Neural progenitor cell (in vitro differentiated cells): ENCODE measurements at places on chromosomes 16 and 17.

GRCh38 chr17:58399974-58400373, 17.4 kb downstream of the RNF43 start:
- no peak for DNase-seq
- peaks cover 26% of the 10 kb centered on the region for H3K4me1 ChIP-seq
- H3K27me3 ChIP-seq = peaks cover 5% of the 10 kb centered on the region
- H3K27ac ChIP-seq = no peak overlapping the region
- H3K36me3 ChIP-seq = no peaks in the 10 kb centered on the region

GRCh38 chr17:71828182-71828596, 292.6 kb upstream of the SOX9 start:
- H3K36me3 ChIP-seq = no peaks in the 10 kb centered on the region
- peak overlapping the region; percentile 54 for H3K27ac ChIP-seq
- peak; percentile 96 for DNase-seq
- H3K4me3 ChIP-seq = peak overlapping the region; percentile 9
- H3K4me1 ChIP-seq = peaks cover 71% of the 10 kb centered on the region

DNA sequence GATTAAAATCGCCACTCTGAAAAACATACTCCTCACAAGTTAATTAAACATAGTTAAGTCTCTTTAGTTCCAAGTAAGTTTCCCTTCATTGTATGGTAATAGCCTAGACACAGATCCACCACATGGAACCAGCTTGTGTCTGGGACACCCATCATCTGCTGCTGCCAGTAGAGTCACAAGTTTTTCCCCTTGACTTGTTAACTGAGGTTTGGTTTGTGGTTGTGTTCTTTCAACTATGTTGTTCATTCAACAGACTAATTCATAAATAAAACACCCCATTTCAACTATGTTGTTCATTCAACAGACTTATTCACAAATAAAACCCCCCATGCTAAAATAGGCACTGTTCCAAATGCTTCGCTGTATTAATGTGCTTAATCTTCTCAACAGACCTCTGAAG, 24.4 kb downstream of the YWHAE start:
- DNase-seq = no peak
- no peaks in the 10 kb centered on the region for H3K27me3 ChIP-seq
- H3K4me1 ChIP-seq = no peaks in the 10 kb centered on the region
- H3K4me3 ChIP-seq = no peak overlapping the region

DNA sequence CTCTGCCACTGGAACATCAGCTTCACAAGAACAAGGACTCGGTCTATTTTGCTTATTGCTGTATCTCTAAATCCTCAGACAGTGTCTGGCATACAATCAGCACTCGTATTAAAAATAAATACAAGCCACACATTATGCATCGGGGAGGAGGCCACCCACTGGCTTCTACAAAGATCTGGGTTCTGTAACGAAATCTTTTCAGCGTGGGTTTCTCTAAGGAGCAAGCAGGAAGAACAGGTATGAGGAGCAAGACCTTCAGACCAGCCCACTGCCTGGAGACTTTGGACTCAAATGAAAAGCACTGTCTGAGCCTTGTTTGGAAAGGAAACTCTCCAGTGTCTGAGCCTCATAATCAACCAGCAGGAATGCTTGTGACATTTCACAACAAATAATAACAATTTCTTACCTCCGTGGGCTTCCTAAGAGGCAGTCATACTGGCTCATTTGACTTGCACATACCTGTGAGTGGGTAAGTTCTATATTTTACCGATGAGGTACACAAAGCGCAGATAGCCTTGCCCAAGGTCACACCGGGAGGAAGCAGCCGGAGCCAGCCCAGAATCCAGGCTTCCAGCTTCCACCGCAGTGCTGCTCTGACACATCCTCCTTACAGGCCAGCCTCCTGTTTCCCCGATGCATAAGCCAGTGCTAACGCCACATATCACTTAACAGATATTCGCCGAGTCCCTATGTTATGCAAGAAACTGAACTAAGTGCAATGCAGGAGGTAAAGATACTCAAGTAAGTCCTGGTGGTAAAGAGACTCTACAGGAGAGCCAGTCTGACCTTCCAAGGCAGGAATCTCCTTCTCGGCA, 118.6 kb upstream of the TNRC6C start:
- no peaks in the 10 kb centered on the region for H3K27me3 ChIP-seq
- H3K36me3 ChIP-seq = no peaks in the 10 kb centered on the region
- H3K27ac ChIP-seq = no peak overlapping the region
- H3K4me1 ChIP-seq = no peaks in the 10 kb centered on the region
- no peak for DNase-seq
- no peak overlapping the region for H3K4me3 ChIP-seq

GRCh38 chr16:86075839-86076440, 177.0 kb downstream of the IRF8 start:
- no peak for DNase-seq
- H3K27me3 ChIP-seq = peaks cover 34% of the 10 kb centered on the region
- no peaks in the 10 kb centered on the region for H3K36me3 ChIP-seq
- peaks cover 19% of the 10 kb centered on the region for H3K4me1 ChIP-seq
- H3K4me3 ChIP-seq = no peak overlapping the region
- H3K27ac ChIP-seq = no peak overlapping the region

DNA sequence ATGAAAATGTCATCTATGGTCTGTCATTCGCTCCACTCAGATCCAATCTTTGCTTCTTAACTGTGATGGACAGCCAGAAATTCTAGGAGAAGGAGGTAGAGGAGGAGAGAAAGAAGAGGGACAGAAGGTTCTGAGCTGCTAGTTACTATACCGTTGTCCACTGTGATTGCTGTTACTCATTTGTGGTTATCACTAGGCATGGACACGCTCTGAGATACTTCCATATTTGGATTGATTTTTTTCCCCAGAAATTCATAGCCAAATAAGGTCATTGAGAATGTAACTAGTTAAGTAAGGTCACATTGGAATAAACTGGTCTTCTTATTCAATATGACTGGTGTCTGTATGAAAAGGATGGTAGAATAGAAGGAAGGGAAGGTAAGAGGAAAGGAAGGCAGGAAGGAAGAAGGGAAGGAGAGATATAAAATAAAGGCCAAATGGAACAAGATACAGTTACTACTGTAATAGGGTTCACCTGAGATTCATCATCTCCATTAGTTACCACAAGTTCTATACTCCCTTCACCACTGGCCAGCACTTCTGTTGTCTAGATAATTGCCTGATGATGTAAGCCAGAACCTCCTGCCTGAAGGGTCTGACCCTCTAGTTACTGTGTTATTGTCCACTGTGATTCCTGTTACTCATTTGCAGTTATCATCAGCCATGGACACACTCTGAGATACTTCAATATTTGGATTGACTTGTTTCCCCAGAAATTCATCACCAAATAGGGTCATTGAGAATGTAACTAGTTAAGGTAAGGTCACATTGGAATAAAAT, 2.9 kb downstream of the KRTAP9-7 start:
- H3K27me3 ChIP-seq = no peaks in the 10 kb centered on the region
- DNase-seq = no peak
- H3K27ac ChIP-seq = no peak overlapping the region
- H3K4me1 ChIP-seq = no peaks in the 10 kb centered on the region

DNA sequence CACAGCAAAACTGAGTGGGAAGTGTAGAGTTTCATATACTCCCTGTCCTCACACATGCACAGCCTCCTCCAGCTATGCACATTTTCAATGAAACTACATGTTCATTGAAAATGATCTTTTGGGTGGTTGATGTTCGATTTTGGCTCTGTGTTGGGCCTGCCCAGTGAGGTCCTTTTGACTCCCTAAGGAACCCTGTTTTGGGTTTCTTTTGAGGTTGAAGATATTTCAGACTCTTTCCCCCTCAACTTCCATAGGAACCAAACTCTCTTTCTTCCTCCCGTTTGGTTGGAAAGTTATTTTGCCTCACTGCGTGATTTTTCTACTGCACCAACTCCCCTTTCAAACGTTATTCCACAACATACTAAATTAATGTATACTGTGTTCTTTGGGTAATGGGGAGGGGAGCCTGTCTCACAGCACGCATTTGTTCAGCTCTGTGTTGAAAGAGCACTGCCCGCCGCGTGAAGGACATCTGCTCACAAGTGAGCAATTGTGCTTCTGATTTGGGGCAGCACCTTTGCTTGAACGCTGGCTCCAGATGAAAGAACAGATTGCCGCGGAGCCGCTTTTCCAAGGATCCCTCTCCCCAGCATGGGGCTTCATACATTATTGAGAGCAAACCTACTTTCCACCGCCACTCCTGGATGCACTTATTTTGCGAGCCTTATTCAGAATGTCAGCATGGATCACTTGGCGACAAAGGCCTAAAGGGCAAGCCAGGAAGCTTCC, 385.9 kb downstream of the WWOX start:
- H3K27ac ChIP-seq = no peak overlapping the region
- H3K4me3 ChIP-seq = no peak overlapping the region

GRCh38 chr17:49516180-49516579, 21.1 kb downstream of the NGFR start:
- H3K4me3 ChIP-seq = no peak overlapping the region
- no peak for DNase-seq
- H3K27ac ChIP-seq = no peak overlapping the region
- H3K27me3 ChIP-seq = no peaks in the 10 kb centered on the region

DNA sequence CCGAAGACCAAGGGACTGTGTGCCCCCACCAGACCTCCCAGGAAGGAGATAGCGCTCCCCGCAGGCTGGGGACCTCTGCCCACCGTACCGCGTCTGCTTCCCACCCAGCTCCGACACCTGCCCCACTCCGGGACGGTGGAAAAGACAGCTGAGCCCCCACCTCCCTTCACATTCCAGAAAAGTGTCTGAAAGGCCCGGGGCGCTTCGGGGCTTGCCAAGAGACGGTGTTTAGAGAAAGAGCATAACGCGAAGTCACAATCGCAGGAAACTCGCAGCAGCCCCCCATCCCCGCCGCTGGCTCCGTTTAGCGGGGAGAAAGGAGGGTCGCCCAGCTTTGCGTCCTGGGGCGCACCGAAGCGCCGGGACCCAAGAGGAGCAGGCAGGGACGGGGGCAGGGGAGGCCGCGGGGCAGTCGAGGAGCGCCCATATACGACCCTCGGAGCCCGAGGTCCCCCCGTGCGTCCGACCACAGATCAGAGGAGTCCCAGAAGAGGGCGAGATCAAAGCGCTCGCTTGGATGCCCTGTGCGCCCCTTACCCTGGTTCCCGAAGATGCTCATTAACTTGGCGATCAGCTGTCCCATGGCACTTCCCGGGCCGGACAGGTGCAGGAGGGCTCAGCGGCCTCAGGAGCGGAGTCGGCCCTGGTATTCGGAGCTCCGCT, 652 bp downstream of the ARL5C start:
- peak overlapping the region; percentile 61 for H3K4me3 ChIP-seq
- H3K27ac ChIP-seq = no peak overlapping the region
- no peaks in the 10 kb centered on the region for H3K36me3 ChIP-seq
- peak; percentile 22 for DNase-seq
- no peaks in the 10 kb centered on the region for H3K4me1 ChIP-seq
- H3K27me3 ChIP-seq = peaks cover 42% of the 10 kb centered on the region

GRCh38 chr16:117379-118365, 20.8 kb downstream of the NPRL3 start:
- no peaks in the 10 kb centered on the region for H3K36me3 ChIP-seq
- H3K4me1 ChIP-seq = no peaks in the 10 kb centered on the region
- no peak overlapping the region for H3K27ac ChIP-seq
- DNase-seq = peak; percentile 80

- H3K4me1 ChIP-seq = peaks cover 10% of the 10 kb centered on the region
- H3K36me3 ChIP-seq = no peaks in the 10 kb centered on the region
- H3K27me3 ChIP-seq = no peaks in the 10 kb centered on the region
- peak; percentile 78 for DNase-seq
- H3K4me3 ChIP-seq = no peak overlapping the region
Observed at GRCh38 chr17:72602517-72603419, 481.9 kb downstream of the SOX9 start.

GRCh38 chr16:68659412-68660358, 14.6 kb downstream of the CDH3 start:
- H3K36me3 ChIP-seq = no peaks in the 10 kb centered on the region
- peaks cover 19% of the 10 kb centered on the region for H3K4me1 ChIP-seq
- no peaks in the 10 kb centered on the region for H3K27me3 ChIP-seq
- no peak overlapping the region for H3K4me3 ChIP-seq
- H3K27ac ChIP-seq = no peak overlapping the region

GRCh38 chr17:78903101-78903779, at the start of gene CEP295NL:
CEP295NL (minus strand) TSS chr17:78903201; CDS start chr17:78901828, 1,373 bp downstream.
- no peak within 1 kb of the TSS for H3K27ac ChIP-seq
- peak; percentile 90 for DNase-seq
- peaks cover 18% of the 10 kb centered on the region for H3K4me1 ChIP-seq
- no peak within 1 kb of the TSS for H3K4me3 ChIP-seq
- no peaks in the 10 kb centered on the region for H3K27me3 ChIP-seq

DNA sequence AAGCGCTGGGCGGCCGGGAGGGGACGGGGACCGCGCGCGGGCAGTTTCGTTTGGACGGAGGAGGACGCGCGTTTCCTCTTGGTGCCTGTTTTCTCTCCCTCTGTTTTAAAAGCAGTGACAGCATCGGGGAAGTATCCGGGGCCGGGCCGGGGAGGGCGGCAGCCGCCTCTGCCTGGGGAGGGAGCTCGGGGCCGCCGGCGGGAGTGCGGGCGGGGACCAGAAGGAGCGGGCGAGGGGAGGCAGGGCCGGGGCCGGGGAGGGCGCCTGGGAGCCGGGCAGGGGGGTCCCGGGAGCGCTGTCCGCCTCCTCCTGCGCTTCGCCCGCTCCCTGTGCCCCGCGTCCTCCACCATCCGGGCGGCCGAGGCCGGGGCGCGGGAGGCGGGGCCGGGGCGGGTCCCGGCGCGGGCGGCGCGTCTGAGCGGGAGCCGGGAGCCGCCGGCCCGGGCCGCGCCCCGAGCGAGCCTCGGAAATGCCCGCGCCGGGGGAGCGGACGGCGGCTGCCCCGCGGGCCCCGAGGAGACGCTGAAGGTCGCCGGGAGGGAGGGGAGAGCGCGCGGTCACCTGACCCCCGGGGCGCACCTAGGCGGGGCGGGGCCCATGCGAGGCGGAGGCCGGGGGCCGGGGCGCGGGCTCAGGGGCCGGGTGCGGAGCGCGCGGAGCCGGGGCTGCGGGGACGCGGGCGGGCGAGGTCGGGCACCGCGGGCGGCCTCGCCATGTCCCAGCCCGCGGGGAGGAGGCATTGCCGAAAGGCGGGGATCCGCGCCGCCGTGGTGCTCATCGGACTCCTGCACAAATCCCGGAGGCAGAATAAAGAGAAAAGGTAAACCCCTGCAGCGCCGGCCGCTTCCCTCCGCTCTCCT, 57.3 kb downstream of the RAP1GAP2 start:
- H3K4me3 ChIP-seq = peak overlapping the region; percentile 68
- peaks cover 19% of the 10 kb centered on the region for H3K4me1 ChIP-seq
- H3K27ac ChIP-seq = no peak overlapping the region
- H3K27me3 ChIP-seq = peaks cover 75% of the 10 kb centered on the region
- DNase-seq = peak; percentile 72
- H3K36me3 ChIP-seq = no peaks in the 10 kb centered on the region

- no peak for DNase-seq
- H3K4me3 ChIP-seq = no peak overlapping the region
- peaks cover 3% of the 10 kb centered on the region for H3K4me1 ChIP-seq
Observed at GRCh38 chr16:69861292-69862030, 89.7 kb upstream of the CLEC18A start.

GRCh38 chr17:63993368-63993985, 4.7 kb upstream of the PRR29 start:
- H3K27me3 ChIP-seq = peaks cover 67% of the 10 kb centered on the region
- H3K4me3 ChIP-seq = no peak overlapping the region
- peak; percentile 1 for DNase-seq

- no peak overlapping the region for H3K4me3 ChIP-seq
- H3K27ac ChIP-seq = no peak overlapping the region
- H3K4me1 ChIP-seq = peaks cover 5% of the 10 kb centered on the region
- no peaks in the 10 kb centered on the region for H3K36me3 ChIP-seq
- no peaks in the 10 kb centered on the region for H3K27me3 ChIP-seq
Observed at GRCh38 chr16:54341892-54342776, 55.5 kb upstream of the IRX3 start.
